Activated T-cell treated with anti-CD3 and anti-CD28 coated beads for 1 hour (primary cell): ENCODE measurements at places on chromosomes 11 and 22.

GRCh38 chr11:74398244-74399159 is at the start of gene PGM2L1:
TSS of gene PGM2L1 (minus strand) at chr11:74398433. CDS start at chr11:74398161, 272 bp downstream.
- DNase-seq, result peak; percentile 89

GRCh38 chr11:75625021-75625420 is 43.8 kb downstream of the MAP6 start:
- DNase-seq, result no peak

GRCh38 chr11:12123799-12124198 is 13.4 kb downstream of the MICAL2 start:
- no peak for DNase-seq

DNA sequence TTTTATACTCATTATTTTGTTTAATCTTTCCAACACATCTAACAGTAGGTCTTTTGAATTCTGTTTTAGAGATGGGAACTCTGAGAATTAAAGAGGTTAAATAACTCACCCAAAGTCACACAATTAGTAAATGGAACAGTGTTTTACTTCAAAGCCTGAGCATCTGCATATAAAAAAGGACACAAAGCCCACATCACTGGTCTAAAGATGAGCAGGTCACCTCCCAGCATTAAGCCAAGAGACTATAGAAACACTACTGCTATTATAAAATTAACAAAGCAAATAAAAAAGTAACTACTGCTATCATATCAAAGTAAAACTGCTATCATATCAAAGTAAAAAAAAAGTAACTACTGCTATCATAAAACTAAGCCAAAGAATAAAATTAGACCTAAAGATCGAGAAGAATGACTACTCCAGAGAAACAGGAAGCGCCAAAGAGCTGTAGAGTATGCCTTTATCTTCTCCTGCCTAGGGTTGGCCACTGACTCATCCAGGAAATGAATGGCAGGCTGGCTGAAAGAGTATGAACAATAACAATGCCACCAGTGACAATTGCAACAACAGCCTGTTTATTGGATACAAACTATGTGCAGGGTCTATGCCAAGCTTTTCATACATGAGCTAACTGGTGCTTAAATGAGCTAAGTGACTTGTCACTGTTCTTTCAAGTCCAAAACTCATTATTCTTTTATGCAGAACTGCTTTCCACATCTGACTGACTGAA is 1153.0 kb upstream of the TENM4 start:
- DNase-seq, result no peak

- no peak for DNase-seq
Measured at GRCh38 chr11:37630866-37631265, 1032.8 kb upstream of the RAG2 start.

- DNase-seq, result no peak
Measured at GRCh38 chr11:108698844-108699642, 34.2 kb downstream of the DDX10 start.

- no peak for DNase-seq
Measured at GRCh38 chr11:24598641-24599040, 101.8 kb downstream of the LUZP2 start.

DNA sequence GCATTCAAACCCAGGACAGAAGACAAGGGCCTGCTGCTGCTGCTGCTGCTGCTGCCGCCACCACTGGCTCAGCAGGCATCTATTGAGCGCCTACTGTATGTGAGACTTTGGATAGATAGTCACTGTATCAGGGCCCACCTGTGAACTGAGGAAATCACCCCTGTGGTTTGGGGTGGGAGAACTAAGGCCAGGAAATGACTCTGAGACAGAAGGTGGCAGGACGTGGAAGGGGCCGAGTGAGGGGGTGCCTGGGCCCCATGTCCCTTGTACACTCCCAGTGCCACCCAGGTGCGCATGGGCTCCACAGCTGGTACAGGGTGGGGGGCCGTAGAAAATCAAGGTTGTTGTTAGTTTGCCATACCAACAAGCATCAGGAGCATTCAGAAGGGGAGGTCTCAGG is 50.6 kb downstream of the ARHGAP8 start:
- DNase-seq, result no peak

DNA sequence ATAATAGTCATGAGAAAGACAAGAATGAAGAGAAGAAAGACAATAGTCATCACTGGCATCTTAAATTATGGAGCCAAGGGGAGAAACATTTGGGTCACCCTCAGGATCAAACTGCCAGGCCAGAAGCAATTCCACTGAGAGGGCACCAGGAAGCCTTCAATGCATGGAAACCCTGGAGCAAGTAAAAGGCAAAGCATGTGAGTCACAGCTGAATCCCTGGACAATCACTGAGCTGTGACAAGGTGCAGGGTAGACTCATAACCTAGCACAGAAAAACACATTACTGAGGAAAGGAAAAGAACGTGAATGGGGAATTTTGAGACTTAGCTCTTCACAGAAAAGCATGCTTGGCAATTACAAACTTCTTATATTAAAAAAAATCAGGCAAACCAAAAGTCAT is 1.6 kb downstream of the KCNJ1 start:
- DNase-seq, result no peak

- peak; percentile 14 for DNase-seq
Measured at GRCh38 chr11:59802639-59803176, 7.9 kb downstream of the MRPL16 start.

GRCh38 chr11:36010010-36010740 is 66.3 kb downstream of the LDLRAD3 start:
- no peak for DNase-seq

GRCh38 chr22:23248583-23248982 is 68.3 kb downstream of the BCR start:
- no peak for DNase-seq

- DNase-seq, result peak; percentile 67
Measured at GRCh38 chr11:6473451-6474412, at the start of gene TRIM3. TSS of gene TRIM3 (minus strand) at chr11:6473941. CDS start at chr11:6465695, 8,246 bp downstream.

DNA sequence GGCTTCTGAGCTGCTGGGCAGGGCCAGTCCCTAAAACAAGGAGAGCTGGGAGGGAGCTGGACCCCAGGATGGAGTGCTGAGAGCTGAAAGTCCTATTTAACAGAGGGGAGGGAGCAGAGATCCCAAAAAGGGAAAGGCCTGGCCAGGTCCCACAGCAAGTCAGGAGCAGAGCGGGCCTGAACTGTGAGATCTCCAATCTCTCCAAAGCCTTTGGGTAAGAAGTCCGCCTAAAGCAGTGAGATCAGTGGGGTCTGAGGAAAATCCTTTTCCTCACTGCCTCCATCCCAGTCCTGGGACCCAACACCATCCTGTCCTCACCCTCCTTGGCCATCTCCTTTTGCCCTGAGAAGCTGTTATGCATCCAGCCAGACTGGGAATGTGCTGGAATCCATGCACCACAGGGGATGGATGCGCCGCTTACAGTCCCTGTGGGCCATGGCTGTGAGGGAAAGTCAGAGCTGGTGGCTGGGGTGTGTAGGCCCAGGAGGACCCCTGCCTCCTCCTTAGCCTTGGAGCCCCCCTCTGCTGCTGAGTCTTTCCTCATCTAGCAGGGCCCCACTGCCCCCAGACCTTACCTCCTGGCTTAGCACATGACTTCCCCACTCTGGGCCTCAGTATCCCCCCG is 8.6 kb downstream of the LRRC75B start:
- no peak for DNase-seq

GRCh38 chr22:46453006-46453828 is 84.2 kb downstream of the CELSR1 start:
- no peak for DNase-seq

DNA sequence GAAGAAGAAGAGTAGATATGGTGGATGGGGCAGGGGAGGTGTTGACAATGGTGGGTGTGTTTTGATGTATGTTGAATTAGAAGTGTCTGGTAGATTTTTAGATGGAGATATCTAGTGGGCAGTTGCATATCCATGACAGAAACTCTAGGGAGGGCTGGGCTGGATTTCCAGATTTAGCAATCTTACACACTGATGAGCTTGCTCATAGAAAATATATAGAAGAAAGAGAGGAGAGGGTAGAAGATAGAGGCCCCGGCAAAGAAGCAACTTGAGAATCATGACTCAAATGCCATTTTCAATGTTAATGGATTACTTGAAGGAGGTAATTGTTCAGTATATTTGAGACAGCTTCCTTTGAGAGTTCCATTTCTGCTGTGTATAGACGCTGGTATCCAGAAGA is 8.2 kb downstream of the REXO2 start:
- no peak for DNase-seq

DNA sequence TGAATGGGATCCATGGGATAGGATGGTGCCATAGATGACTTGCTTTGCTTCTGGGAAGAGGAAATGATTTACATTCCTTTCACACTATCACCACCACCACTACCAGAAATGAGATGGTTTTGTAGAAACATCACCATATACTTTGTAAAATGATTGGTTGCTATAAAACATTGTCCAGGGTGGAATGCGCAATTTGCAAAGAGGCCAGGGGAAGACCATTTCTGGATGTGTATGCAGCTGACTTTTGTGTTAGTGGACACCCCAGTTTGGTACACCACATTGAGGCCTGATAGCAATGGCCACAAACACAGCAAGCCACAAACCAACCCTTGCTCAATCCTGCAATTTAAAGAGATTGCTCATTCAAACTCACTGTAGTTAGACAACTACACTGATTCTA is 56.7 kb upstream of the RCN1 start:
- DNase-seq, result no peak

DNA sequence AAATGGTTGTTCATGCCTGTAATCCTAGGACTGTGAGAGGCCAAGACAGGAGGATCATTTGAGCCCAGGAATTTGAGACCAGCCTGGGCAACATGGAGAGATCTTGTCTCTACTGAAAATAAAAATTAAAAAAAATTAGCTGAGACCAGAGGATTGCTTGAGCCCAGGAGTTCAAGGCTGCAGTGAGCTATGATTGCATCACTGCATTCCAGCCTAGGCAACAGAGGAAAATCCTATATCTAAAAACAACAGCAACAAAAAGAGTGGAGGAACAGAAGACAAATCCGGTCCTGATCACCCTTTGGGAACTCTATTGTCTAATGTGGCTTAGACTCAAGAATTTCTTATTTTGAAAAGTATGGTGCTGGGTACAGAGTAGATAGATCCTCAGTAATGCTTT is 17.3 kb downstream of the BARX2 start:
- DNase-seq, result no peak

DNA sequence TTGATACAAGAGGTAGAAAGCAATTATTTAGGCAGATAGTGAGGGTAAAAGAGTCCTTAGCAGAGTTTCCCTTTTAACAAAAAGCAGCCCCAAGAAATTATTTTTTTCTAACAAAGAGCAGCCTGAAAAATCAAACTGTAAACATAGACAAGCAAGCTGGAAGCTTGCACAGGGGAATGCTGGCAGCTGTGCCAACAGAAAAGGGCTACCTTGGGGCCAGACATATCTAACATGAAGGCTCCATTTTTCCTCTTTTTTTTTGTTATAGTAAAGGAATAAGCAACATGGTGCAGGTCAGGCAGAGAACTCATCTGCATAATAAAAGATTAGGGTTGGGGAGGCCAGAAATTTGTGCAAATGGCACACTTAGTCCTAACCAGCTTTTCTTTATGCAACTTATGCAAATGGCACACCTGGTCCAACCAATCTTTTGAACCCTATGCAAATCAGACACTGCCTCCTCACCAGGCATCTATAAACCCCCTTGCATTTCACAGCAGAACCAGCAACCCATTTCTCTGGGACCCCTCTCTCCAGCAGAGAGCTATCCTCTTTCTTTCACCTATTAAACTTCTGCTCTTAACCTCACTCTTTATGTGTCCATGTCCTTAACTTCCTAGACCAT is 41.8 kb downstream of the PDGFD start:
- DNase-seq, result no peak

DNA sequence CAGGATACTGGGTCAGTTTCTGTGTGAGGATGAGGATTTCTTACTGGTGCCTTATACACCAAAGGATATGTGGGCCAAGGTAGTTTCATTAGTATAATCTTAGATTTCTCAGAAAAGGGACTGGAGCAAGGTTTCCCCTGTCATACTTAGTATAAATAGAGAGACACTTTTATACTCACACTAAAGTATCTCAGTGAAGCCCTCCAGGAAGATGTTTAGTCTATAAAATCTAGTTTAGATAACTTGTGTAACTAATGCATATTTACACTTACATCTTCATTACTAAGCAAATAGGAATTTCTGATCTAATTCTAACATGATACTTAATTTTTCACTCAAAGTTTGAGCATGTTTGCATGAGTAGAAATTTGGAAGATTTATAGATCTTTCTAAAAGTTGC is 11.1 kb downstream of the EMSY start:
- DNase-seq, result no peak

GRCh38 chr11:63177872-63178271 is 33.9 kb upstream of the SLC22A24 start:
- no peak for DNase-seq

DNA sequence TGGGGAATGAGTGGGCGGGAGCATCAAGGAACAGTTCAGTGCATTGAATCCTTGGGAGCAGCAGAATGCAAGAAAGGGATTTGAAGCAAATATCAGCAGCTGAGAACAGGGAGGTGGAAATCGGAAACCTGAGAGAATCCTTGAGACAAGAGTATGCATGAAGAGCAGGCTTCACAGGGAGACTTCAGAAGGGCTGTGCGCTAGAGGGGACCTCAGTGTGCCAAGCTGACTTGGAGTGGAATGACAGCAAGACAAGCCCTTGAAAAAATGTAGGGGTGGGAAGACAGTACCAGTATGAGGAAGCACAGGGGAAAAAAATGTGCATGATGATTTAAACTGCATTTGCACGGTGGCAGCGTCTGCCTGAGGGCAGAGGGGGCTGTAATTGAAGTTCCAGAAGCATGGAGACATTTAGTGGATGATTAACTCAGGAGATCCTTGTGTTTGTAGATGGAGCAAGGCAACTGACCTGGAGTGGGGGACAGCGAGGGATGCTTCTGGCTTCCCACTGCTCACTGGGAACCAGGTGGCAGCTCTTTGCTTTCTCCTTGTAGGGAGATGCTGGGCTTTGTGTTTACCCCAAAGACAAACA is 204.9 kb upstream of the PLET1 start:
- DNase-seq, result no peak

- no peak for DNase-seq
Measured at GRCh38 chr22:39234472-39234787, 10.4 kb downstream of the PDGFB start.

DNA sequence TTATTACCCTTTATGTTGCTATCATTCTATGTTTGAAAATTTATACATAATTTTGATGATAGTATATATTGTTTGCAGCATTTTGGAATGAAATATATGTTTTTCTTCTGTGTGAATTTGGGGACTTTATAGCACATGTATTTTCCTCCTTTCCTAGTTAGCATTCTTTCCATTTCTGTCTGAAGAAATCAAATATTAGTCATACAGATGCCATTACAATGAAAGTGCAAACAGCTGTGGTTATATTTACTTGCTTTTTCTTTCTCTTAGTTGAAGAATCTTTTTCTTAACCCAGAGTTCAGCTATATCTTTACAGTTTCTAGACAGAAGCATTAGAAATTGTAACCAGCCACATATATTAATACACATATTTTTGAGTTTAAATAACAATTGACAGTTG is 753.1 kb upstream of the ARHGAP42 start:
- DNase-seq, result no peak

DNA sequence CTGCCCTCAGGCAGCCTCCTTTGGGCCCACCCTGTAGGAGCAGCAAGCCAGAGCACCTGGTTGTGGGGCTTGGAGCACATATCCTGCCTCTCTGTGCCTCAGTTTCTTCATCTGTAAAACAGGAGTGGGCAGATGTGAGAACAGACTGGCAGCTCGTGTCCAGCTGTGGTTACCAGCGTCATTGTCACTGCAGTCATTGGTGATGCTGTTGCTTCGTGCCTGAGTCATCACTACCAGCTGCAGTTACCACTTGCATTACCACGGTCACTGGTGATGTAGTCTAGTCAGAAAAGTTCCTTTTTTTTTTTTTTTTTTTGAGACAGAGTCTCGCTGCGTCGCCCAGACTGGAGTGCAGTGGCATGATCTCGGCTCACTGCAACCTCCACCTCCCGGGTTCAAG is 20.4 kb downstream of the RSPH14 start:
- no peak for DNase-seq
